ENCODE measurements at places on chromosomes 2 and 18.

GRCh38 chr2:60676706-60677330 is 79.2 kb upstream of the PAPOLG start:
- DNase-seq, result no peak

GRCh38 chr2:239881561-239882320 is 143.4 kb downstream of the NDUFA10 start:
- DNase-seq, result no peak

DNA sequence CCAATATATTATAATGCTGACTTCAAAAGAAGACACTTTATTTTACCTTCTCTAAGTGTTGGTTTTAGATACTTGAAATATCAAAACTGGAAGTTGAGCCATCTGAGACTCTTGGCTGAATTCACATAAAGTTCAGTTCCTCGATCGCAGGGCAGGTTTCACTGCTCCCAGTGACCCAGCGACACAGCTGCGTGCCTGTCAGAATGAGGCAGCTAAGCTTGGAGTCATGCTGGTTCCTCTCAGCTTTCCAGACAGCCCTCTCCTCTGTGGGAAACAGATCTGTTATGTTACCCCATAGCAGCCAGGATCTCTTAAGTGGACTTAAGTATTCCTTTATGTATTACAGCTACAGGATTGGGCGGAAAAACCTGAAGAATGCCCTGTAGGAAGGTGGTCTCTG is 142.8 kb upstream of the ALPP start:
- DNase-seq, result no peak

GRCh38 chr2:165287094-165287778 is 48.0 kb downstream of the SCN2A start:
- no peak for DNase-seq

DNA sequence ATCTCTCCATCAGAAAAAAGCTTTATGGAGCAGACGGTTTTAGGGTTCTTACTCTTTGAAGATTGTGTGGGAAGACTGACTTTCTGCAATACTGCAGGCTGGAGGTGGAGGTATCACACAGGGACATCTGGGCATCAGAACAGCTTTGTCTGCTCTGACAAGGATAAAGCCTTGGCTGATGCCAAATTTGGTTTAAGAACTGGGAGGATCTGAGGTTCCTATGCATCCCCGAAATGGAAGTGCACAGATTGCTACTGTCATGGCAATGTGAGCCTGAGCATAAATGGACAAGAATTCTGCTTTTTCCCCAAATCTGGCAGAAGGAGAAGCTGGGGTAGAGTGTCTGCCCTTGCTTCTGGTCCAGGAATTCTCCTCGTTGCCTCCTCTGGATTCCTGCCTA is 424.3 kb downstream of the SLC4A3 start:
- no peak for DNase-seq

- DNase-seq, result peak; percentile 13
Observed at GRCh38 chr2:72925328-72925943, 8.1 kb downstream of the EMX1 start.

- no peak for DNase-seq
Observed at GRCh38 chr18:66795051-66795450, 191.2 kb upstream of the CDH19 start.

GRCh38 chr2:58006256-58006951 is 40.2 kb upstream of the VRK2 start:
- no peak for DNase-seq

DNA sequence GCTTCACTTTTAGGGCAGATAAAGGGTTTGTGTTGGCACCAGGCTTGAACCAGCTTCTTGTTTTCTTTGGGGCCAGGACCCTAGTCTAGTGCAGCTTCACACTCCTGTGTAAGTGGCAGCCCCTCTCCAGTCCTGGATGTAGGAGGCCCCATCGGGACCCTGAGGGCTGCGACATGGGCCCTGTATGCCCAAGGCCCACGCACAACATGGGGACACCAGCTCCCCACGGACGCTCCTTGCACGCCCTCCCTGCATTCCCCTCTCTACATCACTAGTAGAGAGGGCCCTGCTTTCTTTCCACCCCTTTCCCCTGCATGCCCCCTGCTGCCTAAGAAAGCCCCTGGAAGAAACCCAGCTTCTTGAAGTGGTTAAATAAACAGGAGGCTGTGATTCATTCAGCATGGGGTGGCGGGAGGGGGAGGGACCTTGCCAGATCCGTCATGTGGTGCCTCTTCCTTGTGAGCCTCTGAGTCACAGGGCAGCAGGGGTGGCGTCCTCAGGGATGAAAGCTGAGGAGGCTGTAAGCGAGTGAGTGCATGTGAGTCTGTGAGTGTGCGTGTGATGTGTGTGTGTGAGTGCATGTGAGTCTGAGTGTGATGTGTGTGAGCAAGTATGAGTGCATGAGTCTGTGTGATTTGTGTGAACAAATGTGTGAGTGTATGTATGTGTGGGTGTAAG is 42.5 kb downstream of the COPS8 start:
- no peak for DNase-seq

DNA sequence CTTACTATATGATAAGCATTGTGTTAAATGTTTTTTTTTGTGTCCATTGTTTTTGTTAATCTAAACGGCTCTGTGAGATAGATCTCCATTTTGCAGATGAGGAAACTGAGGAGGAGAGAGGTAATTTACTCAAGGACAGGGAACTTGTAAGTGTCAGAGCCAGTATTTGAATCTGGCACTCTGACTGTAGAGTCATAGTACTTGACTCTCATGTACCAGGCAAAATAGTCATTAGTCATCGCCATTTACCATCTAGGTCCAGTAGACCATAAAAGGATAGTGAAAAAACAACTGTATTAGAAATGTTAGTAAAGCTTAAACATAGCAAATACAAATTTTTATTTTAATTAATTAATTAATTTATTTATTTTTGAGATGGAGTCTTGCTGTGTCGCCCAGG is 4.8 kb downstream of the PSMD14 start:
- DNase-seq, result no peak

DNA sequence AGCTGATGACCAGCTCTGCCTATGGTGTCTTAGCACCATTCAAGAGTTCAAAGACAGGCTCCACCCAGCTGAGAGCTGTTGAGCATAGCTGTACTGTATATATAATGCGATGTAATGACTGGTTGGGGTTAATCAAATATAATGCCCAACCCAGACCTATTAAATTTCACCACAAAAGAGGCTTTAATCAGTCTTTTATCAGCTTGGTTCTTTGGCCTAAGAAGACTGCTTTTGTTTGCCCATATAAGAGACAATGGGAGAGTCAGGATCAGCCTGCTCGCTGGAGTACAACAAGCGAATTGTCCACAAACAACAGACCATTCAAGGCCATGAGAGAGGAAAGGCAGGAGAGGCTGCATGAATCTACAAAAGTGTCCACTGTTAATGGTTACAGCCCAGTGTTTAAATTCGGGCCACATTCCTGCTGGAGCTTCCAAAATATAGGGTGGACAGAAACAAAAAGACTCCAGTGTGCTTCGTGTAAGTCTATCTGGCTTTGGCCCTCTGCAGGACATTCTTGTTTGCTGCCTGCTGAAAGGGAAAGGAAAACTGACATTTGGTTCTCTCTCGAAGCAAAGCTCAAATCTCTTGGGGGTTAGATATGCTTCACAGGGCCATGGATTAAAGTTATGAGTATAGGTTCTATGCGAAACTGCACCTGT is 299.0 kb upstream of the FBXO11 start:
- DNase-seq, result no peak

DNA sequence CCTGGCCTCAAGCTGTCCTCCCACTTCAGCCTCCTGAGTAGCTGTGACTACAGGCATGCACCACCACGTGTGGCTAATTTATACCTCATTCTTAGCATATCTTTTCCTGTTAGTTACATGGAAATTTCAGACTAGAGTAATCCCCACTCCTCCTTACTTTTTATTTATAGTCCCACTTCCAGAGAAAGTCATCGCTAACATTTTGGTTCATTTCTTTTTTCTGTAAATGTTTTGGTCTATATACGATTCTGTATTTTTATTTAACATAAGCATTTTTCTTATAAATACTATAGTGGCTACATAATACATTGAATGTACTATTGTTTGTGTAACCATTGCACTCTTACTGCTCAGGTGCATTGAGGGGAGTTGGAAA is 42.3 kb downstream of the DDX1 start:
- no peak for DNase-seq

DNA sequence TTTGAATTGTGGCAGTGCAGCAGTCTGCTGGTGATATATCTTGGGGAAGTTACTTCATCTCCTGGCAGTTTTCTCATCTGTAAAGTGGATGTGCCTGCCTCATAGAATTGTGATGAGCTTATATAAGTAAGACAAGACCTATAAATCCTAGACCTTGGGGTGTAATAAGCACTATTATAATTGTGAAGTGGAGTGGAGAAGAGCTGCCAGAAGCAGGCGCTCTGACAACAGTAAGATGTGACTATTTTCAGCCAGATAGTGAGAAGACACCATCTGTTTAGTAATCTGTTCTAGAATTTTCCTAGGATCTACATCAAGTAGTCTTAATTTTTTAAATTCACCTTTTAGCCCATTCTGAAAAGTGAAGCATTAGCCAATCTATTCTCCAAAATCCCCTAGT is 85.6 kb upstream of the TSPYL6 start:
- DNase-seq, result no peak

Measured in CD4-positive, alpha-beta T cell treated with Interleukin-15 for 1 hour (primary cell).